ENCODE measurements at places on chromosomes 4 and X.

- no peak for DNase-seq
Measured at GRCh38 chr4:181588733-181589302, 654.4 kb upstream of the TENM3 start.

DNA sequence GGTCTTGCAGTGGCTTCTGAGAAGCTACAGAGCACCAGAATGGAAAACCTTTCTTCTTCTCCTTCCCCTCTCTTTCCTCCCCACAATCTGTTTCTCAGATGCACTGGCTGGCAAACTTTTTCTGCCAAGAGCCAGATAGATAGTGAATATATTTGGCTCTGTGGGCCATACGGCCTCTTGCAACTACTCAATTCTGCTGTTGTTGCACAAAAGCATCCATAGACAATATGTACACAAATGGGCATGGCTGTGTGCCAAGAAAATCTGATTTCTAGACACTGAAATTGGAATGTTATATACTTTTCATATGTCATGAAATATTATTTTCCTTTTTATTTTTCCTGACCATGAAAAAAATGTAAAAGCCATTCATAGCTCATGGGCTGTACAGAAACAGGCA is 3.1 kb downstream of the PHEX start:
- DNase-seq = no peak

- DNase-seq = no peak
Measured at GRCh38 chr4:138400543-138400942, 158.4 kb upstream of the SLC7A11 start.

GRCh38 chrX:30904632-30905031 is 15.6 kb upstream of the TAB3 start:
- DNase-seq = no peak

- DNase-seq = no peak
Measured at GRCh38 chr4:54226404-54227255, 2.5 kb upstream of the PDGFRA start.

DNA sequence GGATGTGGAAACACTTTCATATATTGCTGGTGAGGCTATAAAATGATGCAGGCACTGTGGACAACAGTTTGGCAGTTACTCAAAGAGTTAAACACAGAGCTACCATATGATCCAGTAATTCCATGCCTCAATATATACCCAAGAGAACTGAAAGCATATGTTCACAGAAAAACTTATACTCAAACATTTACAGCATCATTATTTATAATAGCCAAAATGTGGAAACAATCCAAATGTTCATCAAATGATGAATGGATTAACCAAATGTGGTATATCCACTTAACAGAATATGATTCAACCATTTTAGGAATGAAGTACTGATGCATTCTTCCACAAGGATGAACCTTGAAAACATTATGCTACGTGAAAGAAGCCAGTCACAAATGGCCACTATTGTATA is 603.8 kb downstream of the IQCM start:
- DNase-seq = peak; percentile 65

- no peak for DNase-seq
Measured at GRCh38 chrX:114095789-114096188, 488.1 kb upstream of the HTR2C start.

GRCh38 chrX:15973299-15973698 is 118.7 kb upstream of the AP1S2 start:
- DNase-seq = no peak

DNA sequence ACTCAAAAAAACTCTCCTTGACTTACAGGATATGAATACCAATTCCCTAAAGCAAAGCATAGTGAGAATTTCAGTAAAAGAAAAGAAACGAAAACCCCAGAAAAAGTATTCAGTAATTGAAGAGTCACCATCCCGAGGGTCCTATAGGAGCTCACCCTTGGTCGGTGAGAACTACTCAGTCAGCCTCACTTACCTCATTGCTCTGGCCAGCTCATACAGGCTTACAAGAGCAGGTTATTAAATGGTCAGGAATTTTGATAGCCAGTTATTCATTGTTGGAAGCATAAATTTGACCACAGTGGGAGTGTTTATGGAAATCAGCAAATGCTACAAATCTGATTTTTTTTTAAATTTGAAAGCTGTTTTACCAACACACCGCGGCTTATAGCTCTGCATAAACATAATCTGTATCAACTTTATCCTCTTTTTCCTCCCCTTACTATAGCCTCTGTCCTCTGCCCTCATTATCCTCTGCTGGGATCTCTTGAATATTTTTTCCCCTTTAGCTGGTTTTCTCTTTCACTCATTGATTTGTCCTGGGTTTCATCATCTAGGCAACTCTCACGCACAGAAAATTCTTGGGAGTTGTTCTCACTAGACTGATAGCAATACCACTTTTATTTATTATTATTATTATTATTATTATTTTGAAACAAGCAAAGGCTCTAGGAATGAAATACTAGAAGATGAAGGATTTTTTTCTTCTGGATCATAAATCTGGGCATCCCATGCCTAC is 11.0 kb upstream of the CXCL2 start:
- peak; percentile 75 for DNase-seq

- DNase-seq = no peak
Measured at GRCh38 chrX:149490100-149490499, 15.0 kb downstream of the IDS start.

- no peak for DNase-seq
Measured at GRCh38 chr4:151688003-151688784, 72.6 kb downstream of the GATB start.

GRCh38 chrX:55213381-55213780 is 6.8 kb upstream of the PAGE5 start:
- DNase-seq = no peak

- DNase-seq = no peak
Measured at GRCh38 chrX:108309144-108309543, 129.1 kb downstream of the COL4A6 start.

DNA sequence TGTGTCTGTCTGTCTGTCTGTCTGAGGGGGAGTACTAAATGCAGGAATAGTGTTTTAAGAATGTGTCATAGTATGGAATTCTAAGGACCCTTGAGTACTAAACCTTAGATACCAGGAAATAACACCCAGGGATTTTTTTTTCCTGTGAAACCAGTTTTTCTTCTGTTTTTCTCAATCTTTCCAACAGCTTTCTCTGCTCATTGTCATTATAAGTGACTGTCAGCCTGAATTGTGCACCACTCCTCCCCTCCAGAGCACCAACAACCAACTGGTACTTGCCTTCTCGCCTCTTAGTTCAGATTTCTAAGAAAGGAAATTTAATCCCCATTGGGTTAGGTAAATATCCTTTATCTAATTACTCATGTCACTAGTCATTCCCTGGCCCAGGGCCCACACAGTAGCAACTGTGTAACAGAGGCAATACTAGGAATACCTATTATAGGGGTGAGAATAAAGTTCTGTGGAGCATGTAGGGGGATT is 320.6 kb downstream of the ADGRL3 start:
- no peak for DNase-seq

- DNase-seq = peak; percentile 29
Measured at GRCh38 chr4:25013756-25014661, 16.7 kb downstream of the LGI2 start.

DNA sequence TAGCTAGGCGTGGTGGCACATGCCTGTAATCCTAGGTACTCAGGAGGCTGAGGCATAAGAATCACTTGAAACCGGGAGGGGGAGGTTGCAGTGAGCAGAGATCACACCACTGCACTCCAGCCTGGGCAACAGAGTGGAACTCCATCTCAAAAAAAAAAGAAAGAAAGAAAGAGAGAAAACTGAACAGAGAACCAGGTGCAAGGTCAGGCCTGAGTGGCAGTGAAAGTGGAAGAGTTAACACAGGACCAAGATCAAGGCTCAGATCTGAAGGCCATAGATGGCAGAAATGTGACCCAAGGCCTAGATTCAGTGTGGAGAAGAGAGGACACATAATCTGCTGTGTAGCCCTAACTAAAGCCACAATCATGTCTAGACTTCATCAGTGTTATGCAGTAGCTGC is 4.9 kb upstream of the ZNF630 start:
- DNase-seq = no peak

DNA sequence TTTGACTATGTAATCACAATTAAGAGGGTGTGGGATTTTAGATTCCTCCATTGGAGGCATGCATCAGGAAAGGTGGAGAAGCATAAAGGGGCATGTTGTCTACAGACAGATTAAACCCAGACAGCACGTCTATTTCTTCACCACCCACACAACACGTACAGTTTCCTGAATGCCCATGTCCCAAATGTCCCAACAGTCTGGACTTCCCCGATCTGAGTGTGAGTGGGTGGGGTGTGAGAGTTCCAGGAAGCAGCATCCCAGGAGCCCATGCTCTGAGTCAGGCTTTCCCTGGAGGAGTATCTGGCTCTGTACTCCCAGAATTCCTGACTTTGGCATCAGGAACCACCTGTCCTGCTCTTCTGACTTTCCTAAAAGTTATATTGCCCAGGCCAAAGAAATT is 30.8 kb upstream of the NDP start:
- no peak for DNase-seq

DNA sequence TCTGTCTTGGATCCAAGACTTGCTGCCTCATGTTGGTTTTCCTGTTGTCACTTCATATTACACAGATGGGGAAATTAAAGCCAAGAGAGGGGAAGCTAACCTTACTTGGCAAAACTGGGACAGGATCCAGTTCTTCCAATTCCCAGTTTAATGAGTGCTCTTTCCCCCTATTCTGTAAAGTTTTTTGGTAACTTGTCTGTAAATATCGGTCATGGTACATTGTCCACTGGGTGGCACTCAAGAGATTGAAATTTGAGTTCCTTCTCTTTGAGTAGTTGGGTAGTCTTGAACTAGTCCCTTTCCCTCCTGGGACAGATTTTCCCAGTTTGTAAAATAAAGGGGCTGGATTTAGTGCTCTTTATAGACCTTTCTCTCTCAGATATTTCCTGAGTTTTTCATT is 12.4 kb upstream of the EOLA2 start:
- peak; percentile 32 for DNase-seq

DNA sequence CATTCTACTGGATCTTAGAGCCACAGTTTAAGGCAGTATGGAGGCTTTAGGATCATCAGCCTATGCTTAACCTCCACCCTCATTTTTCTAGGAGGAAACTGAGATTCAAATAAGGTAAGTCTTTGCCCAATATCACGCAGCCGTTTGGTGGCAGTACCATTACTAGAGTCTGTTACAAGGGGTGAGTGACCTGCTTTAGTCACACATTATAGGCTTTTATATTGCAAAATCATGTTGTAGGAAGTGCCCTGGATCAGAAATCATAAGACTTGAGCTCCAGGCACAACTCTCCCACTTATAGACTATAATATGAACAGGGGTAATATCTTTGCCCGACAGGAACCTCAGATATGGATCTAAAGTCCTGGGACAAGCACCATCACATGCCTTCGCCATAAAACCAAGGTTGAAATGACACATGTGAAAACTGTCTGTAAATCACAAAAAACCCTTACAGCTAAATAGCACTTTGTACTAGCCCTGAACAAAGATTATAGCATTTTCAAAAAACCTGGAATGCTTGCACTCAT is 19.2 kb downstream of the HPSE start:
- no peak for DNase-seq

GRCh38 chr4:25915353-25915705 is 1.3 kb downstream of the SMIM20 start:
- no peak for DNase-seq

- DNase-seq = no peak
Measured at GRCh38 chrX:52437212-52437611, 58.4 kb upstream of the XAGE1A start.

DNA sequence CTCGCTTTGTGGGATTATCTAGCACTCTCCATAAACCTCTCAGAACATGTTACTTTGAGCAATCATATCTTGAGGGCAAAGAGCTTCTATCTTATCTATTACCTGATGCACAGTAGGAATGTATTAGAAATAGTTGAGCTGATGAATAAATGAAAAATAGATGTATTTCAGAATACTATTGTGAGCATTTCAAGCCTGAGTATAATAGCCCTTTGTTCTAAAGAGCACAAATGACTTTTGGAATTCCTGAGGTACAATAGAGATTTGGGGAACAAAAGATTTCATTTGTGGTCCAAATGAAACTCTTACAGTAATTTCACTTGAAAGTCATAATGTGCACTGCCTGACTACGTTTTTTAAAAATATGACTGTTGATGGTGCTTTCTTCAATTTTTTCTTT is 159.5 kb downstream of the UGT8 start:
- DNase-seq = no peak

- DNase-seq = no peak
Measured at GRCh38 chrX:153862369-153863250, 23.4 kb downstream of the L1CAM start.

GRCh38 chr4:3339577-3339976 is 46.8 kb downstream of the RGS12 start:
- DNase-seq = no peak

- DNase-seq = no peak
Measured at GRCh38 chr4:89682808-89683207, 154.2 kb downstream of the SNCA start.

DNA sequence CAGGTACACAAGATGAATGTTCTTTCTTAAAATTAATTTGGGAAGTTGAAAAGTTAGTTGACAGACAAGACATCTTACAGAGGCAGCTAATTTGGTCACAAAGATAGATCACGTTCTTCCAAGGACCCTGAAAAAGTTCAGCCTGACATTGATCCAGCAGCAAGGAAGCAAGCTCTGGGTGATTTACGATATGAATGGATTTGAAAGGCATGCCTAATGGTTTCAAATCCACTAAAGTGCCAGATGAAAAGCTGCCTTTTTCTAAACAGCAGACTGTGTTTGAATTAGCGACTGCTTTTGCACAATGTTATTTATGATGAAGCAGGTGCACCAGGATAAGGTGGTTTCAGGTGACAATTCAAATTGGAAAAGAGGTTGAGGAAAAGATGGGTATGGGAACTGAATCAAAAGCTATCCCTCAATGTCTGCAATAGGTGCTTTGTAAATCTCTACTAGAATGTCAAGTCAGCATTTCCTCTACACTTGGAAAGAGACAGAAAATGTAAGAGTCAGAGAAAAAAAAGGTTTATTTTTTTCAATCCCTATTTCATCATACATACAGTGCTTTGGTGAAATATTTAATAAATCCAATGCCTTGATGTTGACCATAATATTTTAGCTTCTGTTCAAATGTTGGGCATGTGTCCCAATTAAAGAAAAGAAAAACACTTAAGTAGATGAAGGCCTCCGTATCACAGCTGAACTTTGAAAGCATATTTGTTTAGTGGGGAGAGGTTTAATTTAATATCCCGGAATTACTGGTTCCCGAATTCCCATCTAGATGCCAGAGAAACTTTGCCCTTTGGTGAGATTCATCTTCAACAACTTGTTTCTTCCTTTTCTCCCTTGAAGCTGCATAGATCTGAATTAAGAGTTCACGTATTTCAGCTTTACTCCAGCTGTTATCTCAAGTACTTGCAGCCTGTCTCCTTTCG is 6.0 kb downstream of the RASGEF1B start:
- DNase-seq = no peak
